ENCODE measurements at places on chromosomes 3 and 15.

- DNase-seq = no peak
Observed at GRCh38 chr3:12120374-12121140, 38.2 kb downstream of the TIMP4 start.

DNA sequence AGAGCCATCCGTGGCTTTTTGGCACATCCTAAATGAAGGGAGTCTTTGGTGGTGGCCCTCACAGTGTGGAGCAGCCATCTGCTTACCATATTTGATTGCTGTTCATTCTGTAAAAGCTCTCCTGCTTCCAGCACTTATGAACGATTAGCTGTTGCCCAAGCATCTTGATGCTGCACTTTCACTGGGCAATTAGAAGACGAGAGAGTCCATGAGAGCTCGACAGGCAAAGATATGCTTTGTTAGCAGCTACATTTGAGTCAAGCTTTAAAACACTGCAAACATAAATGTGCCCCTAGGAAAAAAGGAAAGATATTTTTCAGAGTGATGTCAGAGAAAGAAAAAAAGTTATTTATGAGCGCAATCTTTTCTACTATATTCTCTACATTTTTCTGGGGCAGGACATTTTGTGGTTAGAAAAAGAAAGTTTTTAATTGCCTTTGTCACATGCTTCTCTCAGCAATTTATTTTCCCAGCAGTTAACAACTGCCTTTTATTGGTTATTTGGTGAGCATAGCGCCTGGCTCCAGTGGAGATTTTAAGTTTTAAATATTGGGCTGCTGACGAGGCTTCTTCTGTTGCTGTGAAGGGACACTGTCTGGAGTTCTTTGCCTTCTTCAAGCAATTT lies 468.4 kb downstream of the C3orf38 start:
- DNase-seq = no peak

DNA sequence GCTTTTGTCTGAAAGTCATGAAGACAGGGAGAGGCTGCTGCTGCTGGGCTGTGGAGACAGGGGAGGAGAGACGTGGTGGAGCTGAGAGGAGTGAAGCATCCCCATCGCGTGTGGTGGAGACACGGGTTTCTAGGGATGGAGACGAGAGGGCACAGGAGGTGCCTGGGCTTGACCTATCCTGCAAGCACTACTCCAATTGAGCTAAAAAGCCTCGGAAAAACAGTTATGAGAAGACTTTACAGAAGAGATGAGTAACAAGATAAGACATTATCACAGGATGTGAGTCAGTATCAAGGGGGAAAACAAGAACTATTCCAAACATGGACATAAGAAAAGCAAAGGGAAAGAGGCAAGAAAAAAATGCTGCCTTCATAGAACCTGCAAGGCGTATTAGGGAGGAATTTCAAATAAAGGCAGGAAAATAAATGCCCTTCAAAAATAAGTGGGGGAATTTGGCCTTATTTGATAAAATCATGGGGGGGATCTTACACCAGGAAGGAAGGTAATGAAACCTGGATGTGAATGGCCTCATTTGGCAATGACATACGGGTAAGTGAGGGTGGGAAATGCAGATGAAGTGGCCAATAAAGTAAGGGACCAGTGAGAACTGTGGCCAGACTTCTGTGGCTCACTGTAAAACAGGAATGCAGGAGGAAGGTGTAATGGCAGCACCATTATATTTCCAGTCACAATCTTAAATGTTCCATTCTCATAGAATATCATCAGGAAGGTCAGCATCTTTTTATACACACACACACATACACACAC lies 97.9 kb downstream of the PLD1 start:
- DNase-seq = no peak

DNA sequence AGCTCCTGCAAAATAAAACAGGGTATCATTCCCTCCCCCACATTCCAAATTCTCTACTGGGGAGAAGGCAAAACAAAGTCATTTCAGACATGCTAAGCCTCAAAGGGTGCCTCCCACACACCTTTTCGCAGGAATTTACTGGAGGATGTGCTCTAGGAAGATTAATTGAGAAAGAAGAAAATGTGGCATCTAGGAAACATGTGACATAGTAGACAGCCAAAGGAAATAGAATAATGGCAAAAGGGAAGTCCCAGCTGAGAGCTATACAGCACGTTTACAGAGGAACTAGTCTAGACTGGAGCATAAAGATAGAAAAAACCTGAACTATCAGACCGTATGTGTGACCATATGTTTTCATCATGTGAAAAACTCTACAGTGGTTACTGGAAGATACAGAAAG lies 58.8 kb upstream of the MELTF start:
- no peak for DNase-seq

DNA sequence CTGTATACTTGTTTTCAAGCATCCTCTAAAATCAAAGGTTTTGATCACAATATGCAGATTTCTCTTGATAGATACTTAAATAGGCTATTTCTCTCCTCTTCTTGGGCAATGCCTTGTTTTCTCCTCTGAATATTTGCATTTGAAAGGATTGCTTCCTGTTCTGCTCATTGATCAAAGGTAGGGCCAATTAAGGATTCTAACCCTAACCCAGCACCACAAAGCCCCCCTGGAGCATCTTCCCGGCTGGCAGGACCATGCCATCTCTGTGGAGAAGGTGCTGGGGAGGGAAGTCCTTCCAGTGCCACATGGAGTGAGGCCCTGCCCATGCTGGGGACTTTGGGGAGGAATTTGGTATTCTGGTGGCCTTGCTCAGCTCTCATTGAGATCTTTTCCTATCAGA lies 11.3 kb upstream of the NIPA2 start:
- DNase-seq = no peak

DNA sequence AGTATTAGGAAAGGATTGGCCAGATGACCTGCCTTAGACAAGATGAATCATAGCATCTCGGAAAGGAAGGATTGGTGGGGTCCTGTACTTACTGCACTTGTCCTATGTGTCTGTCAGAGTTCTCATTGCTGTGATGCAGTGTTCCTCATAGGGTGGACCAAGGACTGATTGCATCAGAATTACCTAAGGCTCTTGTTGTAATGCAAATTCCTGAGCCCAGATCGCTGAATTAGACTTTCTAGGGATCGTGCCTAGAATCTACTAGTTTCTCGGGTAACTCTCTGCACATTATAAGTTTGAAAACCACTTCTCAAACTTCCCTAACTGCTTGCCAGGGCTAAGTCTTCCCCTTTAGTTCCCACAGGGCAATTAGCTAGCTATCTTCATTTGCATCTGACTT lies 74.9 kb upstream of the SKOR1 start:
- no peak for DNase-seq

- DNase-seq = no peak
Observed at GRCh38 chr3:111173328-111173900, 101.8 kb downstream of the NECTIN3 start.

DNA sequence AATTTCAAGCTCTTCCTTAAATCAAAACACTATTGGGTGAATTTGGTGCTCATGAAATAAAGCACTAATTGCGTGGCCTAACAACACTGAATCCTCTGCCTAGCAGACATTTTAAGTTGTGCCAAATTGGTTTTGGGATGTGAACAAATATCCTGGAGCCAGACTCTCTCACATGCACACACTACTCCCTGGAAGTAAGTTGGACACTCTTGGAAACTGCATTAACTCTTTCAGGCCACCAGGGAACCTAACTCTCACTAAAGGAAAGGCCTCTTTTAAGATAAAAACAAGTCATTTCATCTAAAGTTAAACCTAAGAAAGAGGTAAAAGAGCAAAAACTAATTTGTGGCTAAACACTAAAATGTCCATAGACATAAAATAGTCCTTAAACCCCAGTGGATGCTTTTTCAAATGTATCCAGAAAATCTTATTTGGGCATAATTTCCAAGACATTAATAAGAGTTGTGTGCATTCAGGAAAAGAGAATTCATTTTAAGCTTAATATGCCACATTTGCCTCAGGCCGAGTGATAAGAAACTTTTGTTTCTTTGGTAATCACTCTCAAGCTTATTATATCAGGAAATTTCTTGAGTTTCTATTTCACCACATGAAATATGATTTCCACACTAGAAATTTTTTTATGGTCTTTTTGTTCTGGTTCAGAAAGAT lies 61.8 kb downstream of the ZBTB20 start:
- no peak for DNase-seq

DNA sequence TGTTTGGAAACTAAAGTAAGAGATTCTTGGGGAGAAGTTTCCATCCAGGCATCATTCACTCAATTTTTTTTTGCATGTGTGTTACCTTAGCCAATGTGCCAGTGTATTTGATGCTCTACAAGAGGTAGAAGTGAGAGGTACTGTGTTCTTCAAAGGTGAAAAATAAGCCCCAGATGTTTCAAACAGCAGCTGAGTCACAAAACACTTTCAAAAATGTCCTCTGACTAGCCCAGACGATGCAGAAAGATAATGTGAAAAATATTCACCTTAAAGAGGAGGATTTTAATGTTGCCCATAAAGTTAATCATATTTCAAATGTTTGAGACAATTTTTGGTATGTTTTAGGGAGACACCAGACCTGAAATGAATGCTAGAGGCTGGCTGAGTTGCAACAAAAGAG lies 107.7 kb upstream of the RASGRP1 start:
- DNase-seq = no peak

- DNase-seq = no peak
Observed at GRCh38 chr3:8020047-8020841, 481.4 kb upstream of the LMCD1 start.

GRCh38 chr3:134737516-134737915 lies 57.5 kb upstream of the EPHB1 start:
- DNase-seq = no peak

Data from activated CD8-positive, alpha-beta memory T cell treated with anti-CD3 and anti-CD28 coated beads for 48 hours (primary cell).